CD4-positive, alpha-beta T cell treated with Interferon alpha-2 for 1 hour (primary cell): ENCODE measurements at places on chromosomes 16 and 17.

DNA sequence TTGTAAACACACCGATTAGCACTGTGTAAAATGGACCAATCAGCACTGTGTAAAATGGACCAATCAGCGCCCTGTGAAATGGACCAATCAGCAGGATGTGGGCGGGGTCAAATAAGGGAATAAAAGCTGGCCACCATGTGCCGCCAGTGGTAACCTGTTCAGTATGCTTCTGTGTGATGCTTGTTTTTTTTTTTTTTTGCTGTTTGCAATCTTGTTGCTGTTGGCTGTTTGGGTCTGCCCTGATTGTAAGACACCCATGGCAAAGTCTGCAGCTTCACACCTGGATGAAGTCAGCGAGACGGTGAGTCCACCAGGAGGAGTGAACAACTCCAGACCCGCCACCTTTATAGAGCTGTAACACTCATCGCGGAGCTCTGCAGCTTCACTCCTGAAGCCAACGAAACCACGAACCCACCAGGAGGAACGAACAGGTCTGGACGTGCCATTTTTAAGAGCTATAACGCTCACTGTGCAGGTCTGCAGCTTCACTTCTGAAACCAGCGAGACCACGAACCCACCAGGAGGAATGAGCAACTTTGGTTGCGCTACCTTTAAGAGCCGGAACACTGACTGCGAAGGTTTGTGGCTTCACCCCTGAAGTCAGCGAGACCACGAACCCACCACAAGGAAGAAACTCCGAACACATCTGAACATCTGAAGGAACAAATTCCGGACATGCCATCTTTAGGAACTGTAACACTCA, 85.0 kb upstream of the MED9 start:
- peak; percentile 81 for DNase-seq

DNA sequence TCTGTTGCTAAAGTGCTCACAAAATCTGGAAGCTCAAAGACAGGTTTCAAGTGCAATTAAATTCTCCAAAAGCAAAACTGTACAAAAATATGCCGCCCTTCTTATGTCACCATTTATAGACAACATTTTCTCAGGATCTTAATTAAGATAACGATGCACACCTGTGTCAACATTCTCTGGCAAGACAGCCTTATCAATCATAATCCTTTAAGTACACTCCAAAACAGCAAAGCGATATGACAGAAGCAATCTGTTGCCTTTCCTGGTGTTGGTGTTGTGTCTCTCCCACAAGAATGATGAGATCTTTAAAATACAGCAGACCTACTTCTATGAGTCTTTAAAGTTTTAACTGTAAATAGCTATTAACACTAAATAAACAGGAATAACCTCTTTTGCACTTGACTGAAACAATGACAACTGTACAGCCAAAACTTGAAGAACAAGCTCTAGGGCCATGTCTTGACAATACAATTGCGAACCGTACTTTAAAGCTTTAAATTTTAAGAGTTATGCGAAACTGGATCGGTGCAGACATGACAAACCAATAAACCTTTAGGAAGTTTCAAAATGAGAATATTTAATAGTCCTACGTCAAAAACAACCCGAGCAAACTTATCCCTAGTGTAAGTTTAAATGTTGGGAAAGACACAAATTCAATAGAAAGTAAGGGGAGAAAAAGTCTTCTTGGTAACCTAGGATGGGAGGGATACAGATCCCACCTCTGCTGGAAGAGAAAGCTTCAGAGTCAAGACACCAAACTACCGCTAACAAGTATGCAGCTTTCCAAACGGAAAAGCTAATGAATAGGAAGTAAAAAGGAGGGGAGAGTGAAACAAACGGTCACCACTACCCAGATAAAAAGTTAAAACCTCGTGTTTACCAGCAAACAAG, 3.3 kb upstream of the IRX5 start:
- DNase-seq, result no peak

DNA sequence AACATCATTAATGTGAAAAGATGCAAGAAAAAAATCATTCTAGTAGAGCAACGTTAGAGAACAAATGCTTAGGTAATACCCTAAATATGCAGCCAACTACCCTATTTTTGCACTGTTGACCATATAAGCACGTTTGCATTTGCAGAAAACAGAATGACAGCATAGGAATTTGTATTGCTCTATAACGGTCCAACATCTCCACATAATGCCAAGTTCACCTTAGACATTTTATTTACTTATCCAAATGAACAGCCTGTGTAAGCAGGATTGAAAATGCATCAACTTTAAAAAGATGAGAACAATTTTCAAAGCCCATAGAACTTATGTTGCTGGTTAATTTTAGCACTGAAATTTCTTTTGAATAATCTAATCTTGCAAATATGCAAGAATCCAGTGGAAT, 19.1 kb upstream of the RSL1D1 start:
- DNase-seq, result no peak

DNA sequence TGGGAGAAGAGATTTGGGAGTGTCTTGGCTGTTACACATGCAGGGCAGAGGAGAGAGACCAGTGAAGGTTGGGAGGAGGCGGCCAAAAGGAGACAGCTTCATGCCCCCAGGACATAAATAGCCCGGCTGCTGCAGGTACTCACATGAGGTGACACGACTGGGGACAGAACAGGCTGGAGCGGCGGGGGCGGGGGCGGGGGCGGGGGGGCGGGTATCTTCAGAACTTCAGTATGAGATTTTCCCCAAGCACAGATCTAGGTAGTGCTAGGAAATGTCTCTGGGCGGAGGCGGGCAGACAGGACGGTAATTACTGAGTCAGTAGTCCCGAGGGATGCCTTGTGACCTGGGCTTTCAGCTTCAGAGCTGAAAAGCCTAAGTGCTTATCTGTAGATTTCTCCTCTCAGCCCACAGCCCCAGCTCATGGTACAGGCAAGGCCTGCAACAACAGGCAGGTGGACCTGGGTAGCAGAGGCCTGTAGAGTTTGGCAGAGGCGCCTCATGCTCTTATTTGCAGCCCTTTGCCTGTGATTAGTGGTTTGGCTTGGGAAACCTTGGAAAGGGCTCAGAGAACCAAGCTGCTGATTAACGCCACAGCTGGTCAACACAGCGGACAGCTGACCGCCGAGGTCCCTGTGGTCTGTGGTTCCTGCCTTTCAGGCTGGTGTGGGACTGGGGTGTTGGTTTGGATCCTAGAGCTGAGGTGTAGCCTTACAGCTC, 24.5 kb downstream of the UNK start:
- no peak for DNase-seq

DNA sequence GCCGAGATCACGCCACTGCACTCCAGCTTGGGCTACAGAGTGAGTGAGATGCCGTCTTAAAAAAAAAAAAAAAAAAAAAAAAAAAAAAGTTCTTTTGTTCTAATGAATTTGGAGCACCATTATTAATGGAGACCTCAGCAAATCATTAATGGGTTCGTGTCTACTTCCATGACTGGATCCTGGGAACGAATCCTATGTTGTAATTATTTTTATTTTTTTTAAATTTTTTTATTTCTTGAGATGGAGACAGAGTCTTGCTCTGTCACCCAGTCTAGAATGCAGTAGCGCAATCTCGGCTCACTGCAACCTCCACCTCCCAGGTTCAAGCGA, 30.7 kb downstream of the SPOP start:
- no peak for DNase-seq

DNA sequence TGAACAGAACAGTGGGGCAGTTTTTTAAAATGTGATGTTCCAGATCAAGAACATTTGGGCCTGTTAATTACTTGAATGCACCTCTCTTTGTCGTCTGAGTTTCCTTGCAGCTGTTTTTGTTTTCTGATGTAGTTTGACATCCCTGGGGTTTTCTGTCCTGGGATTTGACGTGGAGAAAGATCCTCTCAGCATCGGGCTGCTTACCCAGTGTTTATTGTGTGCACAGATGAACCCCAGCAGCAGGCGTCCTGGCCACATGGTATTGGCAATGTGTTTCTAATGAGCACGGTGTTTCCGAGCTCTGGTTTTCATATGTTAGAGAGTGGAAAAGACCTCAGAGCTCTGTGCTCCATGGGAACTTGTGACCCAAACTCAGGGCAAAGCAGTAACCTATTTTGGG, 191.1 kb upstream of the IRX3 start:
- no peak for DNase-seq

- DNase-seq, result no peak
Observed at GRCh38 chr17:29555840-29556239, 11.0 kb downstream of the ABHD15 start.

DNA sequence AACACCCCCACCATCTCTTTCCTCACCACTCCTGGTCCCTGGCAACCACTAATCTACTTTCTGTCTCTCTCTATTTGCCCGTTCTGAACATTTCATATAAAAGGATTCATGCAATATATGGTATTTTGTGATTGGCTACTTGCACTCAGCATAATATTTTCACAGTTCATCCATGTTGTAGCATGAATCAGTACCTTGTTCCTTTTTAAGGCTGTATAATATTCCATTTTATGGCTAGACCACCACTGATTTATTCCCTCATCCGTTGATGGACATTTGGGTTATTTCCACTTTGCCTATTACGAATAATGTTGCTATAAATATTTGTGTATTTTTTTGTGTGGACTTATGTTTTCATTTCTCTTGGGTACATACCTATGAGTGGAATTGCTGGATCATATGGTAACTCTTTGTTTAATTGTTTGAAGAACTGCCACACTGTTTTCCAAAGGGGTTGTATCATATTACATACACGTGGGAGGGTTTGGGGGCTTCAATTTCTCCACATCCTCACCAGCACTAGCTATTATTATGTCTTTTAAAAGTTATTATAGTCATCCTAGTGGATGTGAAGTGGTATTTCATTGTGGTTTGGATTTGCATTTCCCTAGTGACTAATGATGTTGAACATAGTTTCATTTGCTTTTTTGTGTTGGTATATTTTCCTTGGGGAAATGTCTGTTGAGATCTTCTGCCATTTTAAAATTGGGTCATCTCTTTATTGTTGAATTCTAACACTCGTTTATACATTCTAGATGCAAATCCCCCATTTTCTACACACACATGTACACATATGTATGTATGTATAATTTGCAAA, 26.3 kb downstream of the SEC14L5 start:
- DNase-seq, result no peak

DNA sequence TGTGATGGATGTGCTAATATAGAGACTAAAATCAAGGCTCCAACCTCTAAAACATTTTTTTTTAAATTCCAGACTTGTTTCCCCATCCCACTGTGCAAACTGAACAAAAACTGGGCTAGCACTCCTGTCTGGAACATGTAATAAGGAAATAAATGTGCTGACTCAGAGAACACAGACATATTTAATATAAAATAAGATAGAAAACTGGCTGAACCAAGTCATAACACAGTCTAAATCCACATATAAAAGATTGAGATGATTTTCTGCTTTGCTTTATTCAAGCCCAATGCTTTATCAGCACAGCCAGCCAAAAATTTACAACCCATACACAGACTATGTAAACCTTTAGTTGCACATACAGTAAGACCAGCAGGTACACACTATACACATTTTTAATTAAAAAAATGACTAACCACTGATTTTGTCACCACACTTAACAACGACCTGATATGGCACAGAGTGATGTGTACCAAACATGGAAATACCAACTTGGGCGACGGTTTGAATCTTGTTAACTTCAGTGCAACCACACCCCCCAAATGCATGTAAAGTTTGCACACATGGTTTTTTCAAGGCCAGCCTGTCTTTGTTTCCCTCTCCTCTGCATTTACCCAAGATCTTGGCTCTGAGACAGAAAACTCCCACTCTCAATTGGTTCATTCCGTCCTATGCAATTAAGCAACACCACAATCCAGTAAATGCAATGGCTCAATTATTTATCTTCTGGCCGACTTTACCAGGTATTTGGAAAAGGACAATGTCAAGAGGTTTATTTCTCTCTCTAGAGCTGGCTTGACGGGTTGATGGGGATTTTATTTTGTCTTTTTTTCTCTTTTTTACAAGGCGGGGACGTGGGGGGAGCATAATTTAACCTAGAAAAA, 1.2 kb downstream of the STAT3 start:
- peak; percentile 57 for DNase-seq

DNA sequence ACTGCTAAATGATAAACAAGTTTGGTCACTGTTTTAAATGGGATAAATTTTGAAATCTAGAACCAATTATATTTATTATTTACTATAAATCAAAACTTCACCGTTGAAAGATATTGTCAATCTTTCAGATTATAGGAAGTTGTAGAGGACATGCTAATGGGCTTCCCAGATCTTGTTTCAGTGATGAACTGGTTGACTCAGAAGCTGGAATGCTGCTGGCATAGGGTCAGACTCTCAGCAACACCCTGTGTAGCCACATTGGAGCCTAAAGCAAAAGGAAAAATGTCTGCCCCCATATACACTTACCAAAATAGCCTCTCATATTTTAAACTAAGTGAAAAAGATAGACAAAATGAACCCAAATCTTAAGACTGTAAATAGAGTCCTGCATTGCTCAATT, 916.9 kb upstream of the SOX9 start:
- no peak for DNase-seq

DNA sequence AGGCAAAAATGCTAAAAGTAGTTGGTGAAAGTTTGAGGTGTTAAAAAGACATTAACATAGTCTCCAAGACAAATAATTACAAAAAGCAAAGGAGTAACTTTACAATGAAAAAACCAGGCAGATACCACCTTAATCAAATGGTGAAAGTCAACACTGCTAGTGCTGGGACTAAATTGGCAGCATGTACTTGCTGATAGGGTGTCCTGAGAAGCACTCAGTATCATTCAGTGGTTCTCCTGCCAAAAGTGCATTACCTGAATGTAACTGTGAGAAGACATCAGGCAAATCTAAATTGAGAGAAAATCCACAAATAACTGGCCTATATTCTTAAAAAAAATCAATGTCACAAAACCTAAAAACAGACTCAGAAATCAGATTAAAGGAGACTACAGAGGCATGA, 8.0 kb downstream of the KIAA0753 start:
- DNase-seq, result no peak

GRCh38 chr16:49454426-49455180, 81.0 kb downstream of the C16orf78 start:
- DNase-seq, result no peak

DNA sequence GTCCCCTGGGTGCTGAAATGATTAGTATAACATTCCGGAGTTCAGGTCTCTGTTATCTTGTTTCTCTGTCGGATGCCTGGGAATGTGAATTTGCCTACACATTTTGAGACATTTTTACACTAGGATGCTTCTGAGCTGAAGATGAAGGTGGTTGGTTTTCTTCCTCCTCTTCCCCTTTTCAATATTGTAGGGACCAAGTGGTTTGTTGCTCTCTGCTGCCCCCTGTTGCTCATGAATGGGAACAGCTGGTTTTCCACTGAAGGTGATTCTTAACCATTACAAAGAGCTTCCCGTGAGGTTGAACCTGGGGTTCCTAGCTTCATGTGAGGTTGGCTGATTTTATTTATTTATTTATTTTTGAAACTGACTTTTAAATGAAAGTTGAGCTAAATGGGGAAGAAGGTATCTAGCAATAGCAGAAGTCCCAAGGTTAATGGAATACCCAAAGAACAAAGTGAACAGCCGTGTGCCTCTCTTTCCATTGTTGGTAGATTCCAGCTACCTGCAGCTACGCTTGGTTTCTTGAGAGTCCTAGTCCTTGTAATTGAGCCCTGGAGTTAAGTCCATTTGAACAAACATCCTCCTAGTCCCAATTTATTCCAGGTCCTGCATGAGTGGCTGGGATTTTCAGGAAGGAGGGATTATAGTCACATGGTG, 983.9 kb upstream of the EEF2KMT start:
- DNase-seq, result no peak
